MV-4-11 (cell line): ENCODE measurements at places on chromosomes 2 and 18.

- DNase-seq, result no peak
Observed at GRCh38 chr2:227296671-227297405, 28.2 kb upstream of the MFF start.

- no peak for DNase-seq
Observed at GRCh38 chr2:229492034-229492433, 220.9 kb upstream of the PID1 start.

- no peak for DNase-seq
Observed at GRCh38 chr2:42957861-42958301, 165.5 kb upstream of the HAAO start.

GRCh38 chr18:57518533-57518932 lies 68.0 kb downstream of the FECH start:
- DNase-seq, result no peak

GRCh38 chr2:42424033-42424432 lies 63.0 kb upstream of the COX7A2L start:
- DNase-seq, result no peak

DNA sequence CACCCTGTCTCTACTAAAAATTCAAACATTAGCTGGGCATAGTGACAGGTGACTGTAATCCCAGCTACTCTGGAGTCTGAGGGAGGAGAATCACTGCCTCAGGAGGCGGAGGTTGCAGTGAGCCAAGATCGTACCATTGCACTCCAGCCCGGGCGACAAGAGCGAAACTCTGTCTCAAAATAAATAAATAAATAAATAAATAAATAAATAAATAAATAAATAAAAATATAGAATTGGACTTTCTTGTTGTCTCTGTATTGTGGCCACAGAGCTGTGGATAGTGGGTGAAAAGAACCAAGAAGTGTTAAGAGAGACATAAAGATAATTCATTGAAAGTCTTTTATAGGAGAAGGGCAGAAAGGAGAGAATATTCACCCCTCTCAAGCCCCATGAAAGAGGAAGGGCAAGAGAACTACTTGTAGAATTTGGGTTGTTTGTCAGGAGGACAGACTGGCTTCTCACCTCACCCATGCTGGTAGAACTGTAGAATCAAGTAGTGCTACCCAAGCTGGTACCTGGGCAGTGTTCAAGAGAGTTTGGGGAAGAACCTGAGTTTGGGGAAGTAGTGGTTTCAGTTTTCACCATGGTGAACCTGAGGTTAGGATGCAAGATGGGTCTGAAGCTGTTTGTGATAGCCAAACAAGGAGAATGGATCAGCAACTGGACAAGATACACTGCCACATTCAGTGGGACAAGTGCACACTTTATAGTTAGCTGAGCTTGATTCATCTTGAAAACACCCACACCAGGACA lies 256.5 kb downstream of the CD226 start:
- DNase-seq, result no peak

GRCh38 chr2:237309011-237309410 lies 105.0 kb downstream of the COL6A3 start:
- no peak for DNase-seq

- DNase-seq, result no peak
Observed at GRCh38 chr2:29774624-29775023, 146.8 kb downstream of the ALK start.

DNA sequence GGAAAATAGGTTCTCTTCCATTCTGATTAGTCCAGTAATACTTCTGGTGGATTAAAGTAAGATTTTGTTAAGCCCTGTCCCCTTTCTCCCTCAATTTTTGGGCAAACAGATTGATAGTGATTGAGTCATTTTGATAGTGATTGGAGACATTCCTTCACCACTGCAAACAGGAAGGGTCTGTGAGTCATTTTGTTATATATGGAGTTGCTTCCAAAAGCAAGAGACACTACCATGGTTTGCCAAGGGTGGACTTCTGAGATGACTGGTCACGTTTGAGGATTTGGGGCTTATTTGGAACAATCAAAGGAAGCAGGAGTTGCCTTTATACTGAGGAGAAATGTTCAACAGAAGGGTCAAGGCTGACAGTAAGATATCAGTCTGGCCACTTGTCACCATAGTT lies 249.9 kb downstream of the PARD3B start:
- no peak for DNase-seq

DNA sequence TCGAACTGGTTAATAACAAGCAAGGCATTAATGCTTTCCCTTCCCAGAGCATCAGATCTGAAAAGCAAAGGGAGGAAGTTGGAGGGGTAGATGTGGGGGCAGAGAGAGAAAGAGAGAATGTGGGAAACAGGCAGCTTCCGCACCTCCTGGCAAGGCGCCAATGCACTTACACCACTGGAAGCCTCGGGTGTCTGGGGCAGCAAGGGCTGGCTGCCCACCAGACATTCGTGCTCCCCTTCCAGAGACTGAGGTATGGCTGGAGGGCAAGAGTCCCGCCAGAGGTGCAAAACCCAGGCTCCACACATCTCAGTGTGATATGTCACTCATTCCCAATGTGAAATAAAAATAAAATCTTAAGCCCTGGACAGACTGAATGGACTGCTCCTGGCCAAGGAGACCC lies 46.4 kb downstream of the TEX51 start:
- DNase-seq, result no peak

GRCh38 chr2:231781798-231782726 lies 980 bp upstream of the PDE6D start:
- peak; percentile 39 for DNase-seq

DNA sequence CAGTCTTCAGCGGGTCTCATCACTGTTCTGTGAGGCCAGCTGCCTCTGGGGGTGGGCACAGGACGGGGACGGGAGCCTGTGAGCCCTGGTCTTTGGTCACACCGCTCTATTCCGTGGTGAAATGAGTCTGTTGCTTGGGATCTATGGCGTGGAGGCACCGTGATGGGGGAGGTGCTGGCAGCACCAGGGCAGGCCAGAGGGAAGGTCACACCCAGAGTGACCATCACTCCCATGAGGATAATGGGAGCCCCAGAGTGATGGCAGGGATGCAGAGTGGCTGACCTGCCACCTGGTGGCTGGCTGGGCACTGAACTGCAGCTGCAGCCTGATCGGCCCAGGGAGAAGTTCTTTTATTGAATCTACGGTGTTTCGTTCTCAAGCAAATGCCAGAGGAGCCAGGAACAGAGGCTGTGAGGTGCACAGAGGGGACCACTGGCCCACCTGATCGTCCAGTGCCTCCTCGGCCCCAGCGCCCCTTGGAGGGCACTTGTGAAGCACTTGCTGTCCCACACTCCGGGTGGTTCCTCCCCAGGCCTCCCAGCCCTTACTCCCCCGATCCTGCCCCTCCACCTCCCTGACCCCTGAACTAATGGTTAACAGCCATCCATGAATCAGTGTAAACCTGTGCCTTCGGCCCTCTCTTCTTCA lies 17.9 kb downstream of the KCNIP3 start:
- no peak for DNase-seq

- no peak for DNase-seq
Observed at GRCh38 chr18:79756143-79756500, 41.6 kb upstream of the KCNG2 start.

GRCh38 chr2:42906557-42907411 lies 114.4 kb upstream of the HAAO start:
- DNase-seq, result no peak

- no peak for DNase-seq
Observed at GRCh38 chr2:18799397-18799796, 210.0 kb upstream of the NT5C1B start.

DNA sequence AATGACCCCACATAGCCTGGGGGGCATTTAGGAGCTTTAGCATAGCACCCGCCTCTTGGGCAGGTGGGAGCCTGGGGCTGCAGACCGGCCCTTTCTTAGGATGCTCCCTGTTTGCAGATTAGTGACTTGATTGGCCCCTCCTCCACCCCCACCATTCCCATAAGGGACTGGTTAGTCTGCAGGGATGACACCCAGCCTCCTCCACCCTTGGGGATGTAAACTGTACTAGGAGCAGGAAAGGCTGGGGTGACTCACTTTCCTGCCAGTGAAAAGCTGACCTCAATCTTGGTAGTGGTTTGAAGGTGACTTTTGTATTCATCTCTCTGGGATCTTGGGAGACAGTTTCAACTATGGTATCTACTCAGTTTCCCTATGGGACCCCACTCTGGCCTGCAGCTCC lies 24.2 kb downstream of the CTIF start:
- no peak for DNase-seq

GRCh38 chr2:1593371-1594122 lies 150.8 kb downstream of the PXDN start:
- no peak for DNase-seq
